ENCODE measurements at places on chromosomes 11 and 22.

- no peak for DNase-seq
These were observed 517.9 kb downstream of the TBC1D22A start for GRCh38 chr22:47280301-47280700.

DNA sequence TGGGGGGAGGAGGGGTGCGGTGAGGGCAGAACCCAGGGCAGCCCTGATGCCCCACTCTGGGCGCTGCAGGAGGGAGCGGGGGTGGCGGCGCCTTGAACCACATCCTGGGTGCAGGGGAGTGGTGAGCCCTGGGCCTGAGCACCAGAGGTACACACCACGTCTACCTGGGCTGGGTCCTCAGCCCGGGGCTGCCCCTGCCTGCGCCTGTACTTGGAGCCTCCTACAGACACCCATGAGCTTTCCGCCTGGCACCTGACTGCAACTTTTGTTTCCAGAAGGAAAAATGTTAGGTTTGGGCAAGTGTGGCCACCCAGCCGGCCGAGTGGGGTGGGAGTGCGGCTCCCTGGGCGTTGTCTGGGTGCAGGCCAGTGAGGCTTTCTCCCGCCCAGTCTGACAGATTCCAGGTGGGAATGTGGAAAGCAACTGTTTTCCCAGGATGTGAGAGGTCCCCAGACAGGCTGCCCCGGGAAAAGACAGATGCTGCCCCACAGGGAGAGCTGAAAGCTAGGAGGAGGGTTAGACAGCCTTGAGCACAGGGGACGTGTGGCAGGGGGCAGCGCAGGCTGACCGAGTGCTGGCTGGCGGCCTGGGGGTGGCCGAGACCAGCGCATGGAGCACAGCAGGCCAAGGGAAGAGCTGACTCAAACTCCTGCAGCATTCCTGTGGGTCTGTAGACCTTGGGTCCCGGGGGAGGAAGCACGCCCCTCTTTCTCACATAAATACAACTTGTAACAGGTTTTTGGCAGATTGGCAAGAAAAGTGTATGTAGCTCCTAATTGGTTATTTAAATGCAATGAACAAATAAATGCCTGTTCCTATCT is 44.1 kb downstream of the GNB1L start:
- DNase-seq = no peak

DNA sequence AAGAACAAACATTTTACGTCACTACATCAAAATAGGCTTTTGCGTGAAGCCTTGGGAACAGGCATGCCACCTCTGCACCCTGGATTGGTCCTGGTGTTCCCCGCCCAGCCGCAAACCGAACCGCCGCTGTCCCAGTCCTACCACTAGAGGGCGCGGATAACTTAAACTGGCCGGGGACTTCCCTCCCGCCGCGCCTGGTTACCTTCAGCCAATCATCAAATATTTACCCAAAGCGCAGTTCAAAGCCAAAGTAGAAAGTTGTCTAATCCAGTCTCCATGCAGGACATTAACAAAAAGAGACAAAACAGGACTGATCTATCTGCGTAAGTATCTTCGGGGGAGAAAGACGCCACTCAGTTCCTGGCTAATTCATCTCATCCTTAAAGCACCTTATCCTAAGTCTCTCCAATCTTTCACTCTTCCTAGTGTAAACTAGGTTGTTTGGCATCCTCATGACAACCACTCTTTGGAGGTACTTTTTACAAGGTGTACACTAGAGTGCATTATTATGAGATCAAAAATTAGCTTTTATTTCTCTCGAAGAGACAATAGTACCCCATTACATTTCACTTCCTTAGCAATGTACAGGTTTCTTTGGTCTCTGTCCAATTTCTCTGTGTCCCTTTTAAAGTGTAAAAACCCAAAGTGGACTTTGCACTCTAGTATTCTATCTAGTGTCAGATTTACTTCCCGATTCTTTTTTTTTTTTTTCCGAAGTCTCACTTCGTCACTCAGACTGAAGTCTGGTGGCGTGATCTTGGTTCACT is 3.9 kb upstream of the CRY2 start:
- DNase-seq = peak; percentile 23

DNA sequence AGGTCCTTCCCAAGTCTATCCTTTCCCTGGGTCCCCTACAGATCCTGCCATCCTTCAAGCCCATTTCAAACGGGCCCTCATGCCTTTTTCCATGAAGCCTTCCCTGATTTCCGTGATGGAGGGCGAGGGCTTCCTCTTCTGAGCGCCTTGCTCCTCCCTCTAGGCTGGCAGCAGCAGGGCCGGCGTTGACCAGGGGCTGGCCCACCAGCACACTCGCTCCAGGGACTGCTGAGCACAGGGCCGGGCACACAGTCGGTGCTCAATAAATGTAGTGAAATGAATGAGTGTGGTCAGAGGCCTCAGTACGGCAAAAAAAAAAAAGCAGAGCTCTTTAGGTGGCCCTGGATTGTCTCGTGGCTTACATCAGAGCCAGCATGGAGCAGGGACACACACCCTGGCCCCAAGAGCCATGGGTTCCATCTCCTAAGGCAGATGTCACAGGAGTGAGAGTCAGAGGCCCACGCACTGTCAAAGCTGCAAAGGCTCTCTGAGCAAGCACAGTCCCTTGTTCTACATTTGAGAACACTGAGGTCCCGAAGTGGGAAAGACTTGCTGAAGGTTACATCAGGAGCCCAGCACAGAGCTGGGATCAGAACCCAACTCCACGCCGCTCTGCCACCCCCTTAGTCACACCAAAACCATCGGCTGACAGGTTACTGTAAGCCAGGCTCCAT is 3.1 kb downstream of the IL2RB start:
- no peak for DNase-seq

GRCh38 chr11:65416841-65417701 is 5.5 kb upstream of the NEAT1 start:
- DNase-seq = no peak

DNA sequence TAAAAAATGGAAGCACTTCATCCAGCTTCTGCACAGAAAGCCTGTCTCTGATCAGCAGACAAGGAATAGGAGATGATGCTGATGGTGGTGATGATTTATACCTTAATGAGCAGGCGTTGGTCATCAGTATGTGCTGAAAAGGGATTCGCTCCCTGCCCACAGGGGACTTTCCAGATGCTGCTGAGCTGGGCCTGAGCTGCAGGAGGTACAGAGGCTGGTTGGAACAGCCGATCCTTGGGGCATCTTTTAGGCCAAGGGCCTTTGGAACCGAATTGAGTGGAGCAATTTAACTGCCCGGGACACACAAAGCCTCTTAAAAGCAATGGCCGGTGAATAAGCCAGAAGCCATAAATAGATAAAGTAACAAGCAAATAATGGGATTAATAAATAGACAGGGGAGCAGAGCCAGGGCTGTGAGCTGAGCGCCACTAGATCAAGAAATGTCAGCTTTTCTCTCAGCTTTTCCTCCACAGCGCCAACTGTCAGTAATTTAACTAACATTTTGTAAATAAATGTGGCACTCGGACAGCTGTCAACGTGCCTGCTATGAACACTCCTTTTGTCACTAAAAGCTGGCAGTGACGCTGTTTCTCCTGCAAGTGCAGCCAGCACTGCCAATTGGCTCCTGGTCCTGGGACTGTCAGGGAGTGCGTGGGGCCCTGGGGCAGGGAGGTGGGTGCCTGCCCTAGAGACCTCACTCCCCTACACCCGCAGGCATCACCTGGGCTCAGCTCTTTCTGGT is 562.3 kb downstream of the NTM start:
- no peak for DNase-seq

DNA sequence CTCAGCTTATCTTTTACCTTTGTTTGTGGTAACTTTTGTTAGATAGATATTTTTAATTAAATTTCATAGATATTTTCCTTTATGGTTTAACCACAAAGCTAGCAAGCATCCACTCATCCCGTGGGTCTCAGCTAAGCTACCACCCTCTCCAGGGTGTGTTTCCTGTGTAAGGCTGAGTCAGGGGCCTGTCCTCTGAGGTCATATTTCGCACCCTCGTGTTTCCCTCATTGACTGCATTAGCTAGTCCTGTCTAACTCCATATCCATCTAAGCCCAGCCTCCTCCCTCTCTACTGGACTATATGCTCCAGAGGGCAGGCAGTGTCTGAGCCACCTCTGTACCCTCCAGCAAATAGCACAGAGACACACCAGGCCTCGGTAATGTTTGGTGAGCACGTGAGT is 16.7 kb downstream of the XRRA1 start:
- no peak for DNase-seq

- DNase-seq = no peak
These were observed 17.6 kb downstream of the GDPD5 start for GRCh38 chr11:75508051-75508561.

DNA sequence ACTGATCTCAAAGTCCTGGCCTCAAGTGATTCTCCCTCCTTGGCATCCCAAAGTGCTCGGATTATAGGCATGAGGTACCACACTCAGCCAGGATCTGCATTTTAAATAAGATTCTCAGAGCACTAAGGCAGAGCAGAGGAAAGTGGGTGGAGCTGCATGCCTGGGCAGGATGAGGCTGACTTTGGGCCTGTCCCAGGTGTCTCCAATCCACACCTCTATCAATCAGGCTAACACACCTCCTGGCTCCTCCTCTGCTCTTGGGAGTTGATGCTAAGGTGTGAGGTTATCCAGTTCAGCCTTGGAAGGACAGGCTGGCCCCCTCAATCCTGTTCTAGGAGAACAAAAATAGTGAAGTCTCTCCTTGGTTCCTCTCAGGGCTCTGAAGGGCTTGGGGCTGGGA is 30.2 kb upstream of the P2RY2 start:
- DNase-seq = no peak

DNA sequence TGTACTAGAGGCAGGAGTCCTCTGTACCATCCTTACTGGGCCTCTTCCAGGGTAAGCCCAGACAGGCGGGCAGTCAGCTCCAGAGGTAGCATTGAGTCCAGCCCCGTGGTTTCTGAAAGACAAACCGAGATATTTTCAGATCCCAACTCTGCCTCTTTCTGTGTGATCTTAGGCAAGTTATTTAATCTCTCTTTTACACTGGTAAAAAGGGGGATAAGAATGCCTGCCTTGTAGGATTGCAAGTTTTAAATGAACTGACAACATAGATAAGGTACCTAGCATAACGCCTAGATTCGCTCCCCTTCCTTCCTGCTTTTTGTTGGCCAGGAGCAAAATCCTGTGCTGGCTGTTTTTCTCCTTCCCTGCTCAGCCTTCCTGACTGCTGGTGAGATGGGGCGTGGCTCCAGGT is 56.4 kb upstream of the NNMT start:
- no peak for DNase-seq

All from NCI-H1436 treated with DMSO at 0.1 percent for 48 hours (cell line).